ENCODE measurements at places on chromosomes 1 and 21.

GRCh38 chr1:244801246-244801645, 34.2 kb upstream of the COX20 start:
- peak; percentile 14 for DNase-seq

- no peak for DNase-seq
Measured at GRCh38 chr1:209815931-209816341, 10.0 kb upstream of the IRF6 start.

GRCh38 chr1:56191369-56191768, 388.0 kb downstream of the PLPP3 start:
- no peak for DNase-seq

DNA sequence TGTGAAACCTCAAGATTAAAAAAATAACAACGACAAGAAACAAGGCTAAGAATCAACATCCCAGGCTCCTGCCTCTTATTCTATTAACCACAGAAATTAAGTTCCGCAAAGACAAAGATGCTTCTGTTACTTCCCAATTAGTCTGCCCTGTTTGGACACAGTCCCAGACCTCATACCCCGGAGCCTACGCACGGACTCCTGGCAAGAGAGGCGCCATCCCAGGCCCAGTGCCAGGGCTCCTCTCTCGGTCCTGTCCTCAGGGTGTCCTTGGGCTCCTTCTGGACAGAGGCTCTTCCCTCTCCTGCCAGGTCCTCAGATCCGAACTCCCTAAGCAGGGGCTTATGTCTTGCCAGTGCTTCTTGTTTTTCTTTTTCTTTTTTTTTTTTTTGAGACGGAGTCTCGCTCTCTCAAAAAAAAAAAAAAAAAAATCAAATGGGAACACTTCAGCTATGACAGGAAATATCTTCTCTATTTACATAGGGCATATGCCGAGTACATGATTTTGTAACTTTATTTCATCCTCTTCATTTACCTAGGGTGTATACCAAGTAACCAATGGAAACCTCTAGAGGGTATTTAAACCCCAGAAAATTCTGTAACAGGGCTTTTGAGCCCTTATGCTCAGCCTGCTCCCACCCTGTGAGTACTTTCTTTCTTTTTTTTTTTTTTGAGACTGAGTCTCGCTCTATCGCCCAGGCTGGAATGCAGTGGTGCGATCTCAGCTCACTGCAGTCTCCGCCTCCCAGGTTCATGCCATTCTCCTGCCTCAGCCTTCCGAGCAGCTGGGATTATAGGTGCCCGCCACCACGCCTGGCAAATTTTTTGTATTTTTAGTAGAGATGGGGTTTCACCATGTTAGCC, 11.7 kb upstream of the ENO1 start:
- no peak for DNase-seq

DNA sequence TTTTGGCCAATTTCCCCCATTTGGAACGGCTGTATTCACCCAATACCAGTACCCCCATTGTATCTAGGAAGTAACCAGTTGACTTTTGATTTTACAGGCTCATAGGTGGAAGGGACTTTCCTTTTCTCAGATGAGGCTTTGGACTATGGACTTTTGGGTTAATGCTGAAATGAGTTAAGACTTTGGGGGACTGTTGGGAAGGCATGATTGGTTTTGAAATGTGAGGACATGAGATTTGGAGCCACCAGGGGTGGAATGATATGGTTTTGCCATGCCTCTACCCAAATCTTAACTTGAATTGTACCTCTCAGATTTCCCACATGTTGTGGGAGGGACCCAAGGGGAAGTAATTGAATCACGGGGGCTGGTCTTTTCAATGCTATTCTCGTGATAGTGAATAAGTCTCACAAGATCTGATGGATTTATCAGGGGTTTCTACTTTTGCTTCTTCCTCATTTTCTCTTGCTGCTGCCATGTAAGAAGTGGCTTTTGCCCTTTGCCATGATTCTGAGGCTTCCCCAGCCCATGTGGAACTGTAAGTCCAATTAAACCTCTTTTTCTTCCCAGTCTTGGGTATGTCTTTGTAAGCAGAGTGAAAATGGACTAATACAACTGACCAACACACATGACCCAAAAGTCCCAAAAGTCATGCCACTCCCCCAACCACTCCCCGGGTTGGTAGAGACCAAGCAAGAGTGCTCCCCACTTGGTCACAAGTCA, 35.4 kb upstream of the ZNF496 start:
- DNase-seq: no peak

DNA sequence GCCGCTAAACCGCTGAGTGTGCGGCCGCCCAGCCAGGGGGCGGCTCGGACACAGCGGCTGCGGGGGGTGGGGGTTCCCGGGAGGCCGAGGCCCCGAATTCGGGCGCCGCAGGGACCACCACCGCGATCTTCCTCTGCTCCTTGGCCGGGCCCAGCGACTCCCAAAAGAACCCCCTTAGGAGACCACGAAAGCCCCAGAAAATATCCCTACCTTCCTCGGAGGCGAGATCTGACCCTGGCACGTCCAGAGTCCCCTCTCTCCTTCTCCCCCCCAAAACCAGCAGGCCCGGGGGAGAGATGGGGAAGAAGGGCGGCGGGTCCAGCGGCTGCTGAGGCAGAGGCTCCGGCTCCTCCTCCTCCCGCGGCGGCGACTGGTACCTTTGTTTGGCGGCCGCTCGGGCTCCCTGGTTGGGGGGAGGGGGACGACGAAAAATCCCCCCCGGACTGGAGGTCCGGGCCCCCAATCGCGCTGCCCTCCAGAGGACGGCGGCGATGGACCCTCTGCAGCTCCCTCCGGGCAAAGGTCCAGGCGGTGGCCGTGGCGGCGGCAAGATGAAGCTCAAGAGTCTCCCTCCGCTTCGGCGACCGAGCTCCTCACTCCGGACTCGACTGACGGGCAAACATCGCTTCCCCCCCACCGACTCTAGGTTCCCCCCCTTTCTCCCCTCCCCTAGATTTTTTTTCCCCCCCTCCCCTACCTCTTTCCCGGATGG, at the start of gene ARID4B:
Gene ARID4B, minus strand, starts transcription at position 621 of the 712 bp plus-strand sequence. CDS start 1,260 bp downstream, outside the sequence.
- DNase-seq: peak; percentile 61

All from COR-L47 (cell line).